Iris pigment epithelial cell (primary cell): ENCODE measurements at places on chromosomes 7 and 10.

GRCh38 chr10:129793479-129793878, 170.6 kb downstream of the EBF3 start:
- DNase-seq, result no peak

GRCh38 chr7:132430041-132430855, 146.0 kb downstream of the PLXNA4 start:
- no peak for DNase-seq

GRCh38 chr7:103640031-103640779, 194.2 kb upstream of the SLC26A5 start:
- peak; percentile 78 for DNase-seq

DNA sequence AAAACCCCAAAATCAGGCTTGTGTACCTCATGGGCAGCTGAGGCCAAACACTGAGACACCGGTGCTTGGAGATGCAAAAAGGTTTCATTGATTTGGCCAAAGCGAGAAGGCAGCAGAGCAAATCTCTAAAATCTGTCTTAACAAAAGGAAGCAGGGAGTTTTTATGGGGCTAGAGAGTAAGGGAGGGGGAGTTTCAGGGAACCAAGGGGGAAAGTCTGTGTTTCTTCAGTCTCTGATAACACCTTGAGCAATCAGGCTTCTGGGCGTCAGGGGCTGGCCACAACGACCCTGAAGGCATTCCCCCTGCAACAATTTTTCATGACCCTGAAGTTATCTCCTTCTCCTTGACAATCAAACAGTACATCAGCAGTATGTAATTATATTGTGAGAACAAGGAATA, 2.7 kb upstream of the ZNF786 start:
- no peak for DNase-seq

GRCh38 chr10:125992254-125992653, 95.9 kb downstream of the FANK1 start:
- DNase-seq, result no peak

GRCh38 chr7:2209146-2209960, 23.4 kb downstream of the MAD1L1 start:
- peak; percentile 65 for DNase-seq

GRCh38 chr7:33446551-33446950, 317.2 kb downstream of the BBS9 start:
- no peak for DNase-seq

DNA sequence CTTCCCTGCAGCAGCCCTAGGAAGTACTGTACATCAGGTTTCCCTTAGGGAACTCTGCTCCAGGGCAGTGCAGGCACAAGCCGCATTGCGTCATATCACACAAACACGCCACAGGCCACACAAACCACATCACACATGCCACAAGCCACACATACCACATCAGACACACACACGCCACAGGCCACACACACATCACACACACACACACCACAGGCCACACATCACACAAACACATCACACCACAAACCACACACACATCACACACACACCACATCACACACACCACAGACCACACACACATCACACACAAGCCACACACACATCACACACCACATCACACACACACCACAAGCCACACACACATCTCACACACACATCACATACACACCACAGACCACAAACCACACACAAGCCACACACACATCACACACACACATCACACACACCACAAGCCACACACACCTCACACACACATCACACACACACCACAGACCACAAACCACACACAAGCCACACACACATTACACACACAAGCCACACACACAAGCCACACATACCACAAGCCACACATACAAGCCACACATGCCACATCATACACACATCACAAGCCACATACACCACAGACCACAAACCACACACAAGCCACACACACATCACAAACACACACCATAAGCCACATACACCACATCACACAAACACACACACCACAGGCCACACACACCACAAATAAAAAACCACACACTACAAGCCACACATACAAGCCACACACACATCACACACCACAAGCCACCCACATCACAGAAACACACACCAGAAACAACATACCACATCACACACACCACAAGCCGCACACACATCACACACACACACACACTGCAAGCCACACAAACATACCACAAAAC, 53.4 kb downstream of the TMEM209 start:
- peak; percentile 33 for DNase-seq

GRCh38 chr7:30922596-30922995, 10.9 kb downstream of the AQP1 start:
- DNase-seq, result no peak

DNA sequence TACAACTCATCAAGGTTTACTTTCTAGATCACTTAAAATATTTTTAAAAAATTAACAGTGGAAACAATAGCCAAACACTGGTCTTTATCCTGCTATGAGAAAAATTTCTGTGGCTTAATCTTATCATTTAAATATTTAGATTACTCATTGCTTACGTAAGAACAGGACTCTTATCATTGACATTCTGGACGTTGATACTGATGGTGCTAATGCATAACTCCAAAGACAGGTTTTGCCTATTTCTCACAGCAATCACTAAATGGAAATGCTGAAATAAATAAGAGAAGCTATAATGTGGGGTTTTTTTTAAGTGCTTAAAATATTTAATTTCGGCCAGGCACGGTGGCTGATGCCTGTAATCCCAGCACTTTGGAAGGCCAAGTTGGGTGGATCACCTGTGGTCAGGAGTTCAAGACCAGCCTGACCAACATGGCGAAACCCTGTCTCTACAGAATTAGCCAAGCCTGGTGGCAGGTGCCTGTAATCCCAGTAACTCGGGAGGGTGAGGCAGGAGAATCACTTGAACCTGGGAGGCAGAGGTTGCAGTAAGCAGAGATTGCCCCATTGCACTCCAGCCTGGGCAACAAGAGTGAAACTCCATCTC, 195.0 kb downstream of the HGF start:
- peak; percentile 88 for DNase-seq

- DNase-seq, result peak; percentile 46
These were observed 337.5 kb upstream of the KCND2 start for GRCh38 chr7:119935418-119936025.

DNA sequence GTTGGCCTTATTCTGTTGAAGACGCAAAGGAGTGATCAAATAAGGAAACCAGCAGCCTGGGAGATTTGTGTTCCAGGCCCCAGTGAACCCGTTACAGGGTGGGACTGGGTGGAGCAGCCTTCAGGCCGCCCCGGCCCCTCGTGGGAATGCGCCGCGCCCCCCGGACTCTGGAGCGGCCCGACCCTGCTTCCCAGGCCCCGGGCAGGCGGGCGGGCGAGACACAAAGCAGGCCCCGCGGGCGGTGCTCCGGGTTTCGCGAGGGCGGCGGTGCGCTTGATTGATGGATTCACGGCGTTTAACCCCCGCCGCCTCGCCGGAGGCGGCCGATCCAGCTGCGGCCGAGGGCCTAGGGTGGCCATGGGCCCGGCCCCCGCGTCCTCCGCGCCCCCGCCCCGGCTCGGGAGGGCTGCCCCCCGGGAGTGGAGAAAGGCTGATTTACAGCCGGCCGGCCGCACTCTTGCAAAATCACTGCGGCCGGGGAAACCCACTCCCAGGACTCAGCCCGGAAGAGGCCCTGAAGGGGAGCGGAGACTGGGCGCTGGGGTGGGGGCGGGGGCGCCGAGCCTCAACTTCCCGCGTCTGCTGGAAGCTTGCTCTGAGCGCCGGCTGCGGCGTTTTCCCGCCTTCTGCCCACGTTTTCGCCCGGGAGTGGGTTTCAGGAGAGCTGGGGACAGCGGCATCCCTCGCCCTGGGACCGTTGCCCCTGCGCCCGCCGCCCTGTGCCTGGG, 299.6 kb upstream of the NFE2L3 start:
- DNase-seq, result peak; percentile 32

GRCh38 chr10:6299234-6299633, 96.5 kb downstream of the PFKFB3 start:
- DNase-seq, result peak; percentile 6

DNA sequence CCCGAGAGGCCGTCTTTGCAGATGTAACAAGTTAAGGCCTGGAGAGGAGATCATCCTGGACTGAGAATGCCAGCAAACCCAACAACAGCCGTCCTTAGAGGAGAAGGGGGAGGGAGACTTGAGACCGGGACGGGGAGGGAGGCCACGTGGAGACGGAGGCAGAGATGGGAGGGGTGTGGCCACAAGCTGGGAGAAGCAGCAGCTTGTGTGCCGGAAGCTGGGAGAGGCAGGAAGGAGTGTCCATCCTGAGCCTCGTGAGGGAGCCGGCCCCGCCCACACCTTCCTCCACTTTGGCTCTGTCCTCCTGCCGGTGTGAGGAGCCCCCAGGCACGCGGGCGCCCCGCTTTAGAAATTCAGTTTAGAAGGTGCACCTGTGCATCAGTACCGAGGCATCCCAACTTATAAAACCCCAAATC, 95.7 kb downstream of the DNAJB6 start:
- DNase-seq, result peak; percentile 88

DNA sequence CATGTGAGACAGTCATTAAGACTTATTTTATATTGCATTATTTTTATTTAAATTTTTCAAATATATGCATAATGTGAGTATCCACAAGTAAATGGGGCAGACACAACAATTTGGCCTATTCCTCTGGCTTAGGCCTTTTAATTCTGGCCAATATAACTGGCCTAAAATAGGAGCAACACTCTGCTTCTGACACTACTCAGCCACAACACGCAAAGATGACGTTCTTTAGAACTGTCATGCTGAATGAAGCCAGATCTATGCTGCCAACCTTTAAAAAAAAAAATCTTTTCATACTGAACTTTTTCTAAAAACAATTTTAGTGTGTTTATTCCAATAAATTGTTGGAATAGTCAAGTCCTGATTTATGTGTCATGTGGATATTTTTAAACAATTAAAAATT, 355.0 kb upstream of the BMPER start:
- no peak for DNase-seq

DNA sequence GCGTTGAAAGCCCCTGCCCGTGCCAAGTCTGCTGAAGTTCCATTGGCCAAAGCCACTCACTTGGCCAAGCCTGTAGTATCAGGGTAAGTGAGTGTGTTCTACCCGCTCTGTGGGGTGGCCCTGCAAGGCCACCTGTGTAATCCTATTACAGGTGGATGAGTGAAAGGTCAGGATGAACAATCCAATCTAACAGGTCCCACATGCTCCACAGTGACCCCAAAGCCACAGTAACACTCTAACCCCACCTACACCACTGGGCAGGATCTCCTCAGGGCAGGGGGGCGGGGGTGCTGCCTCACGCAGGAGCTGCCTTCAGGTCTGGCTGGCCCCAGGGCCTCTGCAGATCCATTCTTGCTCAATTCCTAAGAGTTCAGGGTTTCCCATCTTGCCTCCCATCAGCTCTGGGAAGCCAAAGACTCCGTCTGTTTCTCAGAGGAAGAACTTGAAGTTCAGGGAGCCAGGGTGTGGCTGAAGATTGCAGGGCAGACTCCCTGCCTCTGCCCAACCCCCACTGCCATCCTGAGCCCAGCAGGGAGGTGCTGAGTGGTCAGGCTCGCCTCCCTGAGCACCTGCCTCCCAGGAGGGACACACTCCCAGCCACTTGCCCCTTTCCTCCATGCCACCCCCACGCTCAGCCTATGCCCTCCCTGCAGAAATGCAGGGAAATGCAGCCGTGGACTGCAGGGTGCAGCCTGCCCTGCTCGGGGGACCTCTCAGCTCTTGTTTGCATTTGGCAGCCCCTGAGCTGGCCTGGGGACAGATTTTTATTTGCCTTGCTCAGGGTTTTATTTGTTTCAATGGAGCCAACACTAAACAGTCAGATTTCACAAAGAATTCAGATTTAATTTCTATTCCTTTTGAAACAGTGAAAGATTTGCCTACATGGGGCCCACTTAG, 9.8 kb upstream of the COMTD1 start:
- no peak for DNase-seq

- DNase-seq, result peak; percentile 42
These were observed 646 bp downstream of the SGCE start for GRCh38 chr7:94655126-94655847.

GRCh38 chr7:139557857-139558581, 34.5 kb downstream of the CLEC2L start:
- no peak for DNase-seq

DNA sequence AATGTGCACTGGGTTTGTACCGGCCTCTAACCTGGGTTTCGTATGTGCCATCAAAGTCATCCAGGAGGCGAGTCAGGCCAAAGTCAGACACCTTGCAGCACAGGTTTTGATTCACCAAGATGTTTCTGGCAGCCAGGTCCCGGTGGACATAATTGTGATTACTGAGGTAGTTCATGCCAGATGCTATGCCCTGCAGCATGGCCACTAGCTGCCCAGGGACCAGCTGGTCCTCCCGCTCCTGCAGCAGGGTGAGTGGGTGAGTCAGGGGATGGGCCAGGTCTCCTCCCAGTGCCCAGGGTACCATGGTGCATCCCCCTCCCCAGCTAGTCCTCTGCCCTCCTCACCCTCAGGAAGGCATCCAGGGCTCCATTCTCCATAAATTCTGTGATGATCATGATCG, 13.6 kb downstream of the ZYX start:
- no peak for DNase-seq

GRCh38 chr7:132456418-132456817, 119.9 kb downstream of the PLXNA4 start:
- DNase-seq, result no peak

- no peak for DNase-seq
These were observed 87.3 kb downstream of the DOCK4 start for GRCh38 chr7:112118581-112119566.

GRCh38 chr7:149735181-149735602, 38.2 kb downstream of the ZNF467 start:
- no peak for DNase-seq

- DNase-seq, result no peak
These were observed 81.4 kb downstream of the ABCB5 start for GRCh38 chr7:20696803-20697333.

GRCh38 chr7:136925556-136925955, 57.1 kb downstream of the CHRM2 start:
- peak; percentile 82 for DNase-seq

GRCh38 chr10:14625765-14626525, 148.8 kb downstream of the FAM107B start:
- DNase-seq, result no peak

DNA sequence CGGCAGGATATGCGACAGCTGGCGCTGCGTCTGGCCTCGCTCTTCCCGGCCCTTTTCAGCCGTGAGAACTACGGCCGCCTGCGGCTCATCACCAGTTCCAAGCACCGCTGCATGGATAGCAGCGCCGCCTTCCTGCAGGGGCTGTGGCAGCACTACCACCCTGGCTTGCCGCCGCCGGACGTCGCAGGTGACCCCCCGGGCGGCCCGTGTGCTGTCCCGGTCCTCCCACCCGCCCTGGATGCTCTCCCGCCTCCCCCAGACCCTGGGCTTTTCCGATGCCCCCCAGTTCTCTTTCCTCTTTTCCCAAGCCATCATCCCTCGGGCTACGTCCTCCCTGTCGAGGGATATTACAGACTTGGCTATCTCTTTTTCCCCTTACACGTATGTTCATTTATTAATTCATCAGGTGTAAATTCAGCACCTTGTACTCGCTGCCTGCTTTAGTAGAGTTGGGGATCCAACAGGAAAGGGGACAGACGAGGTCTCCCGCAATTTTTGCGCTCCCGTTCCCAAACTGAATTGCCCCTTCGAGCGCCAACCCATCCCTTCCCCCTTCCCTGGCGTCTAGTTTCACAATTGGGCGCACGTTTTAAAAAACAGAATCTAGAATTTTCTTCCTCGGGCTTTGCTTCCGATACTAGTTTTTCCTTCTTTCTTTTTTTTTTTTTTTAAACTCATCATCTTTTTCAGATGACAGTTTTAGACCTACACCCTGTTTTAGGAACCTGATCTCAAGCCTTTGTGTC, 846 bp downstream of the MINPP1 start:
- DNase-seq, result peak; percentile 69
